ENCODE measurements at places on chromosomes 12 and 14.

- peak; percentile 91 for DNase-seq
These were observed 1005.5 kb downstream of the NRXN3 start for GRCh38 chr14:79175671-79176070.

- DNase-seq = no peak
These were observed 27.5 kb downstream of the MDM1 start for GRCh38 chr12:68304626-68305025.

DNA sequence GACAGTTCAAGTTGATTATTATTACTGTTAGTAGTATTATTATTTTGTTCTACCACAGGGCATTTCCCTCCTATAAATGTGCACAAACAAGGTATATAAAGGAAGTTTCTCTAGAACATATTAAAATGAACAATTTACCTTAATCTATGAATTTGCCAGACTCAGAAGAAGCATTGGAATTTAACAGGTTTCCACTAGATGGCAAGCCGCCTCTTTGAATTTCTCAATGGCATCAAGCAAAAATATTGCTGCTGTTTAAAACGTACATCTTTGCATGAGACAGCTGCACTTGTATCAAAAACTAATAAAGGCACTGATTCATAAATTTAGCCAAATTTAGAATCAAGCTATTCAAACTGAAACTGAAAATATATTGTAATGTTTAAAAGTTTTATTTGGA is 34.6 kb upstream of the MIS18BP1 start:
- DNase-seq = peak; percentile 88

GRCh38 chr12:63935361-63935760 is 90.9 kb downstream of the SRGAP1 start:
- DNase-seq = no peak

DNA sequence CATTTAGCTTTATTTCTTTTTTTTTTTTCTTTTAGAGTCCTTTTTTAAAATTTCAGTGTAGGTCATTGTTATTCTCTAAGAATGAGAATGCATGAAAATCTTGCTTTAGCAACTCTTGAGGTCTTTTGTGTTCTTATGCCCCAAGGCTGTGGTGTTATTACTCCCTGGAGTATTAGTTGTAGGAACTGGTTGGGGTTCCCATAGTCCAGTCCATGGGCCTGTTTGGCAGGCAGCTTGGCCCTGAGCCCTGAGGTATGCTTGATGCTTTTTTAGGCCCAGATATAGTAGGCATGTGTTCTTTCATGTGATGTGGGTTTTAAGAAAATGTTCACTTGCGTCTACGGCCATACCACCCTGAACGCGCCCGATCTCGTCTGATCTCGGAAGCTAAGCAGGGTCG is 1.6 kb downstream of the FAM234B start:
- DNase-seq = no peak
